ENCODE measurements at places on chromosomes 7 and 10.
A peak's percentile ranks its signal among the peaks of the same experiment; 100 is the strongest.

DNA sequence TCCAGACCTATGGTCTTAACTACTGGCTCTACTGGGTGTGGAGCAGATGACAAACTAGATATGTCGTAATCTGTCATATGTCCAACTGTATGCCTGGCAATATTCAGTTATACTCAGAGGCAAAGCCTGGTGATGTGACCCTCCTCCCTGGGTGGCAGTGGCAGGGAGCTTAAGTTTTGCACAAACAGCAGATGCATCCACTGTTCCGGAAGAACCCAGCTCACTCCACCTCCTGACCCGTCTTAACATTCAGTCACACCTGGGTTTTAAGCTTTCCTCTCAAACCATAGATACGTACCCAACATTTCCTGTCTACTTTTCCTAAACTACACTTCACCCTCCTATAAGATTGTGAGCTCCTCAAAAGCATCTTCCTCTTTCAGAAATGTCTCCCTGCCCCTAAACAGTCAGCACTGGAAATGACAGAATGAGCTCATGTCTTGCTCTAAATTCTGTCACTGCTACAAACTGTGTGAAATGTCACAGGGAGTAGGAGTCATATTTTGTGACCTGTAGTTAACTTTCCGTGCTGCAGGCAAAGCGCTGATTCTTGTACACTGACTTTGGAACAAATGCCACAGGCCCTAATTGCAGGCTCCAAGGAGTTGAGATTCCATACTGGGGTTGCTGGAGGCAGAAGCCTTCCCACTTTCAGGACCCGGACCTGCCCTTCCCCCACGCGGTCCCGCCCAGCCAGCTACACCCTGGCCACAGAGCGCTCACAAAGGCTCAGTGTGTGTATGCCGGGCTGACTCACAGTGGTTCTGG, 23.9 kb downstream of the SCD start:
- peak; percentile 54 for DNase-seq

DNA sequence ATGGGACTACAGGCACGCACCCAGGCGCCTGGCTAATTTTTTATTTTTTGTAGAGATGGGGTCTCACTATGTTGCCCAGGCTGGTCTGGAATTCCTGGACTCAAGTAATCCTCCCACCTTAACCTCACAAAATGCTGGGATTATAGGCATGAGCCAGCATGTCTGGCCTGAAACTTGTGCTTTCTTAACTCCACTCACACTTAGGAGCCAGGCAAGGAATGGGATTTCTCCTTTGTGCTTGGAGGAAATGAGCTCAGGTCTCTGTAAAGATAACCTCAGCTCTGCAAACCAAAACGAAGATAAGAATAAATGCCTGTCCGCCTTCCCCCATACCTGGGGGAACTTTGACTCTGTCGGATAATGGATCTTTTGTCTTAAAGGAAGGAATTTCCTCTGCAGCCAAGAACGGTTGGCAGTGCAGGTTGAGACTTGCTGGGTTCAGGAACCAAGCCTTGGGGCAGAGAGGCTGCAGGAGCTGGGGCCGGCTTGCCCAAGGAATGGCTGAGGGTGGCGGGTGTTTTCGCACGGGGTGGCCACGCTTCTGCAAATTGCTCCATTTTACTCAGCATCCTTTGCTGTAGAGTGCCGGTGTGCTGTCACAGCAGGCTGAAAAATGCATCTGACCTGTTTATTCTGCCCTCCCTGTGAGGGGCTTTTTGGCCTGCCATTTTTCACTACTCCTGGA, 174.2 kb downstream of the KIAA1217 start:
- DNase-seq = no peak

DNA sequence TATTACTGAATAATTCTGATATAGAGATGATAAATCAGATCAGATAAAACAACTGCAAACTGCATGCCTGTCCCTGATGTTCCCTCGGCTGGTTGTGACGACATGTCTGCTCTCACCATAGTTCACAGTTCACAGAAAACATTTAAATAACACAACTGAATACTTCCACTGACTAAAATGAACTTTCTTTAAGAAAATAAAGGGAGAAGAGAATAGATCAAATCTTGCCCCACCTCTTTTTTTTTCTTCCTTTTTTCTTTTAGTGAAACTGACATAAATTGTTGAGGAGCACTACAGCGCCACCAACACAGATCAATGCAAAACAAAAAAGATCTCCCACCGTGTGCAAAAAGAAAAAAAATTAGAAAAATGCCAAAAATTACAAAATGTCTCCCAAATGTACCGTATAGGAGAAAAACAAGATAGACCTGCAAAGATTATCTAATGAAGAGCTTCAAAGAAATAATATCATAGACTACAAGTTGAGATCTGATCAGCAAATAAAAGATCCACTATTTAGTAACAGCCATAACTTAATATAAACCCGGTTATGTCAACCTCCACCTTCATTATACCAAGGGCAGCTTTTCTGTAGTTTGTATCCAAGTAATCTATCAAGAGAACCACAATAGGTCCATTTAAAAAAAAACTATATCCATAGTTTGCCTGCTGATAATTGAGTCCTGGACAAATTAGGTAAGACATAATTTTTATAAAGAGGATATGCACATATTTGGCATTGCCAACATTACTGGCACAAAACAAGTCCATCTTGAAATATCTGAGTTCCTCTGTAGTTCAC, 30.7 kb upstream of the EPC1 start:
- DNase-seq = peak; percentile 85

- no peak for DNase-seq
Observed at GRCh38 chr7:150831851-150832250, 20.5 kb upstream of the AOC1 start.

GRCh38 chr10:13722747-13723653, 136.2 kb downstream of the PRPF18 start:
- DNase-seq = no peak

DNA sequence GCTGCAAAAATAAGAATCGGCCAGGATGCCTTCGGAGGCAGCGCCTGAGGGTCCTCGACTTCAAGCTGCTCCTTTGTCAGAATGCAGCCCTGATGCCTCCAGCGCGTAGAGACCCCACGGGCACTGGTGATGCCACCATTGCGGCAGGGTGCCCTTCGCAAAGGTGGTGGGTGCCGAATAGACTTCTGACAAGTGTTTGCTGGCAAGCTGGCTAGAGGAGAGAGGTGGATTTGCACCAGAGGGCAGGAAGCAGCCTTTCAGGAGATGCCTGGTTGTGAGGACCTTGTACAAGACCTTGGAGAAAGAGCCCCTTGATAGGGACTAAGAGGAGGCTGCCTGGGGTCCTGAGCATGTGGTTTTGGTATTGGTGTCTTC, 103.2 kb upstream of the PPIF start:
- no peak for DNase-seq

DNA sequence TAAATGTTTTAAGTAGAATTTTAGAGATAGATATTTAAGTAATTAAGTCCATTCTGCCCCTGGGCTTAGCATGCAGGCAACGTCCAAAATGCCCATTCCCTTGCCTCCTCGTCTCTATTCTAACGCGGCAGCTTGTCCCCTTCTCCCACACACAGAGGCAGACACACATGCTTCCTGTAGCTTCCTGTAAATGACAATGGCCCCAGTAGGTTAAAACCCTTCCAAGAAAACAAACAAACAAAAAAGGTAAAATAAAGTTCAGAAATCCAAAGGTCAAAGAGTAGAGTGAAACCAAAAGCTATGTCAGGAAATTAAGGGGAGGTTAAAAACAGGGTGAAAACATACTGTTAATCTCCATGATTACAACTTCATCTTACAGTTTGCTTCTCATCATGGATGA, 857.6 kb downstream of the GATA3 start:
- DNase-seq = no peak

GRCh38 chr7:111763221-111763801, 201.0 kb upstream of the IMMP2L start:
- peak; percentile 85 for DNase-seq

DNA sequence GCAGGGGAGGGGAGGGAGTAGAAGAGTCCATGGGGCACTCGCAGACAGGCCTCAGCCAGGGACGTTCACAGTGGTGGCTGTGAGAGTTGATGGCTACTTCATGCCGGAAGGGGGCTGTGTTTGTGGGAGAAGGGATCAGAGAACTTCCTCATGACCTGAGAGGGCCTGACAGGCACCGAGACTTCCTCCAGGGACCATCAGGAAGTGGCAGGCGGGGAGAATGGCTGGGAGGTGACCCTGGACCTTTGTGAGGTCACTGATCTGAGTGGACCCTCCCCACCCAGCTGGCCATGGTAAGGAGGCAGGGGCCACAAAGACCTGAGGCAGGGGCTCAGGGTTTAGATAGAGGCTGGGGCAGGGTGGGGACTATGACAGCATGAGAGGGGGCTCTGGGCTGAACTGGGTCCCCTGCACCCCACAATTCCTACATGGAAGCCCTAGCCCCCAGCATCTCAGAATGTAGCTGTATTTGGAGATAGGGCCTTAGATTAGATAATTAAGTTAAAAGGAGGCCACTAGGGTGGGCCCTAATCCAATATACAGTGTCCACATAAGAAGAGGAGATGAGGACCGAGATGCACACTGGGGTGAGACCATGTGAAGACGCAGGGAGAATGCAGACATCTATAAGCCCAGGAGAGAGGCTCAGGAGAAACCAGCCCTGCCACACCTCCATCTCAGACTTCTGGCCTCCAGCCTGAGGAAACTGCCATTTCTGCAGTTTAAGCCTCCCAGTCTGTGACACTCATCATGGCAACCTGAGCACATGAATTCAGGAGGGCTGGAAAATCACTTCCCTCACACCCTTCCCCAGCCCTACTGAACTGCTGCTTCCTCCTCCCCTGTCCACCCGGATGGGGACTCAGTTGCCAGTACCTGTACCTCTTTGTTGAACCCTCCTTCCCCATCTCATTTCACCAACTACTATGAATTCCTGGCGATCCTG, 273.9 kb upstream of the ZNF32 start:
- no peak for DNase-seq

GRCh38 chr10:82361256-82361655, 486.3 kb downstream of the NRG3 start:
- DNase-seq = no peak

GRCh38 chr10:14873090-14873760, 5.4 kb upstream of the SUV39H2 start:
- peak; percentile 55 for DNase-seq

DNA sequence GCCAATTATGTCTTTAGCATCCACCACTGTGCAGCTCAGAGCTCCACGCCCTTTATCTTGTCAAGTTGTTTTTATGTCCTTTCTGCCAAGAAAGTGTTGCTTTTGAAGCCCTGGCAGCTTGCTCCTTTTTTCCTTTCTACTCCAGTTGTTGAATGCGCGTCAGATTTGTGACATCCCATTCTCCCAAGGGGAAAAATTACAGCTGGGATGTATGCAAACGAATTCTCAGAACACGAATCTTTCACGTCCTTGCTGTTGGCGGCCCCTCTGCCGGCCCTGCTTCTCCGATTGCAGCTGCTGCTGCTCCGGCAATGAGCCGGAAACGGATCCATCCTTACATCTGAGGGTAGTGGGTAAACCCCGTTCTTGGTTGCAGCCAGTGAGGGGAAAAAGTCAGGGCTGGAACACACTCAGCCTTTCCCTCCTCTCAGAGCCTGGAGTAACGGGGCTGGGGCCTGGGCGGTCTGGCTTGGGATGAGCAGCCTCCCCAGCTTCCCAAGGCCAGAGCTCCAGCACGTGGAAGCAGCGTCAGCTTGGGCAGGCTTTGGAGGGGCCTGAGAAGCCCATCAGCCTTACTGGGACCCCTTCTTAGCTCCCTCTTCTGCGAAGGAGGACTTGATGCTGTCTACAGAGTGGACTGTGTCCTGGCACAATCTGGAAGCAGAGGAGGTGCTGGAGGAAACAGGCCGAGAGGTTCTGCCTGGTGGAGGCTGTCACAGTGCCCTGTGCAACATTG, 79.0 kb upstream of the CHST15 start:
- DNase-seq = no peak

DNA sequence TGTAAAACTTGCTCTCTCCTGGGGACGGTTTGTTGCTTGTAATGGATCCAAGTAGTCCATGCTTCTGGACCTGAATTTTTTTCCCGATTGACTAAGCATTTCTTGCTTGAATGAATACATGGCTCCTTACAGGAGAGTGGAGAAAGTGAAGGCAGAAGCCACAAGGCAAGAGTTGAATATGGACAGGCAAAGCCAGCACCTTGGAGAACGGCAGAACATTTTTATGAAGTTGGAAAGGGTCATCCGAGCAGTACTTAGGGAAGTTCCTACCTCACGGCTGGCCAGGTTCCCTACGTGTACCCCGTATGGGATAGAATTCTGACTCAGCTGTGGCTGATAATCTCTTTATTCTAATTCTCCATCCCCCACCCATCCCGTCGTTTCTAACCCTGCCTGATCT, 50.6 kb upstream of the MGAM2 start:
- DNase-seq = no peak

DNA sequence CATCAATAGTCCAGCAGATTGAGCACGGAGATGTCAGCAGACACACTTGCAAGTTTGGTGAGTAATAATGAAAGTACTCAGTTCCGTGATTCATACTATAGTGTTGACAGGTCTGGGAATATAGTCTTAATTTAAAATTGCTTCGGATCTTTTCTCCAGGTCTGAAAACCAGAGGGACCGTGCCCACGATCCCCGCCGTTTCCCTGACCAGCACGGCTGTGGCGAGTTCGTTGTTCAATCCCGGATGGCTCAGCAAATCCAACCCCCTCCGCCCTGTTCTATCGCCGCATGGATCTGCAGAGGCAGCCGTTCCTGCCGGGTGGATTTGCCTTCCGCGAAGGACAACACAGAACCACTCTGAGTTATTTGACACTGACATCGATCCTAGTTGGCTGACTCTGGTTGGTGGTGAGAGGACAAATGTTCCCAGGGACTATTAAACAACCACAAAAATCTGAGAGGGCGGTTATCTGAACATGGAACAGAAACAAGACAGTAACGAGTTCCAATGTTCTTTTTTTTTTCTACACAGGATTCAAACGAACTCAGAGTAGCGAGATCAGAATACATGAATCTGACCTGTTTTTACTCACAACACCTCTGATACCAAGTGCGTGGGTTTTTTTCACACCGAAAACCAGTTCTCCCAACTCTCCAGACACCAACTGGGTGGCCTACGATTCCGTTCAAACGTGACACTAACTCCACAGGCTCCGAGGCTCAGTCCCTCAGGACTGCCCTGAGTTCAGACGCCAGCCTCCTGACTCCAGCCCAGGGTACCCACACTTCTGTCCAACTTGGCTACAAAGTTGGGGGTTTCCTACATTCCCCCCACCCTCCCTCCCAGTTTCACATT, 52.7 kb downstream of the RBM17 start:
- DNase-seq = peak; percentile 92

- peak; percentile 35 for DNase-seq
Observed at GRCh38 chr10:114940735-114941134, 2.7 kb downstream of the TRUB1 start.

- DNase-seq = peak; percentile 31
Observed at GRCh38 chr7:87354749-87355148, 9.3 kb downstream of the CROT start.

DNA sequence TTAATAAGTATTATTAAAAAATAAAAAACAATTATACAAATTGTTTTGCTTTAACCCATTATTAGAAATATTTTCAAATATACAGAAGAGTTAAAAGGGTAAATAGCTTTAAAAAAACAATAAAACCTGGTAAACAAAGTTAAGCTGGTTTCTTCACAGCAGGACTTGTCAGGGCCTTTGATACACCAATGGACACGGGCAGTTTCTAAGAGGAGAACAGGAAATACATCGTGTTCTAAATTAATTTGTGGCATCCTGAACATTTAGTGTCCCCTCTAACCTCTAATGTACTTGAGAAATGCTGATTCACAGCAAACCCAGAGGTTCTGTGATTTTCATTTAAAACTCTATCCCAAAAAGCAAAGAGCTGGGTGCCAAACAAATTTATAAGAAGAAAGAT, 80.8 kb downstream of the RAB11FIP2 start:
- DNase-seq = no peak

GRCh38 chr7:5532536-5533335, 109.1 kb upstream of the TNRC18 start:
- no peak for DNase-seq

All from RKO (cell line).